Hematopoietic multipotent progenitor cell treated with erythropoietin and hydrocortisone succinate and interleukin-3 and kit ligand, for 15 days (in vitro differentiated cells): ENCODE measurements at places on chromosomes 3 and 15.

DNA sequence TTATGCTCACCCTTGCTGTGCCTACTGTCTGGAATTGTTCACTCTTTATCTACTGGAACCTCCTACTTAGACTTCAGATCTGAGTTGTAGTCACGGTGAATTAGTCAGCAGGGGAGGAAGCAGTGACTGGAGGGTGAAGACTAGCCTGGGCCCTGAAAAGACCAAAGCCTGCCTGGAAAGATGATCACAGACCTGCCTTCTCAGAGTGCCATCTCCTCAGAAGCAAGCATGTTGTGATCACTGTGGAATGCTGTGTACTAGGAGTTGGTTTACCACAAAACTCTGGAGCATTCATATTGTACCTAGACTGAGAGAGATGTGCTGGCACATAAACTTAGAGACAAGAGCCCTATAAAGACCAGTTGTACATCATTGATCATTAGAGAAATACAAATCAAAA lies 100.7 kb upstream of the SCN10A start:
- DNase-seq = no peak

- DNase-seq = peak; percentile 46
These were observed 5.3 kb downstream of the POU1F1 start for GRCh38 chr3:87270908-87271700.

DNA sequence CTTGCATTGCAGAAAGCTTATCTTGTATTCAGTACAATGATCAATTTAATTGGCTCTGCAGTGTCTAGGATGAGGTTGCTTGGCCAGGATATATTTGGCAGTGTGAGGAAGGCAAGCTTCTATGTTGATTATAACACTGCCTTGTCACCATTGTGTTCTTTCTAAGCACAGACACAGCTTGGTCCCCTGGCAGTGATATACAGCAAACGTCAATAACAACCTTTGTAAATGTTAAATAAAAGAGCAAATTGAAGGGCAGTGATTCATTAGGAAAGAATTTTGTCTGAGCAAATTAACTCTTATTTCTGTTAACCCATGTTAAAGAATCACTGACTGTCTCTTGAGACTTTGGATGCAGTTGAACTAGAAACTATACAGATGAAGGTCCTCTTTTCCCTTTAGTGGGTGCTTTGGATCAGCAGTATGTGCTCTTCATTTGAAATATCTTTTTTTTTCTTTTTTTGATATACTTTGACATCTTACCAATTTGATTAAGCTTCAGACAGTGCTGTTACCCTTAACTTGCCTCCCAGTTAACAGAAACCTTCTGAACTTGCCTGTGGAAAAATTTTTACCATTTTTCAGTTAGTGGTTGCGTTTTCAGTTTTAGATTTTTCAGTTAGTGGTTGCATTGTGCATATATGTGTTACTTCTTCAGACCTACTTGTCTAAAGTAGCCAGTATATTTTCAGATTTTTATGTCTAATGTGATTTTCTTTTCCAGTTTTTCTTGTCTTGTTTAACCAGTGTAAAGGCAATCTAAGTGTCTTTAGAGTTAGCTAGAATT lies 199.8 kb downstream of the TCF12 start:
- no peak for DNase-seq

GRCh38 chr3:99579246-99579645 lies 59.1 kb upstream of the COL8A1 start:
- no peak for DNase-seq

DNA sequence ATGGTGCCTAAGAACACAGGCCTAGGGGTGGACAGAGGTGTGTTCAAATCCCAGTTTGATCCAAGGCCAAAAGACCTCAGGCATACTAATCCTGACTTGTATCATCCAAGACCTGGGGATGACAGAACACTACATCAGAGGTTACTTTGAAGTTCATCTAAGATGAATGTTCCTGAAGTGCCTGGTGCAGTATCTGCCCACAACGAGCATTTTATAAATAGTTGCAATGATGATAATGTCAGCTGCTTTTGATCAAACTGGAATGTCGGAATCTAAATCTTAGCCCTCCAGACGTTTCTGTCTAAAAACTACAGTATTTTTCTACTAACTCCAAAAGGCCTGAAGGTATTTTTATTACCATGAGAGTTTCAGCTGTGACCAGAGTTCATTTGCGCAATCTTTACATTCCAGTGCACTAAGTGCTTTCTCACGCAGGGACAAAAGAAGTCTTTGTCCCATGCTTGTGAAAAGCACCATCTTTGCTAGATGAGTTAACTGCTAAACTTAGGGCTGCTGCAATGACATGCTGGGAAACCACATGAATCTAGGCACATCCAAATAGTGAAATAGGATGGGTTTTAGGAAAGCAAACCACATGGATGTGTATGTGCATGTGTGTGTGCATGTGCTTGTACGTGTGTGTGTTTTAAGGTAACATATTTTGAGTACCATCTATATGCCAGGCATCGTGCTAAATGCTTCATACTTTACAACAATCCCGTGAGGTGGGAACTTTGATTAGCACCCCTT lies 18.1 kb downstream of the ANXA2 start:
- no peak for DNase-seq

GRCh38 chr15:40991355-40991754 lies 38.1 kb downstream of the CHAC1 start:
- no peak for DNase-seq

DNA sequence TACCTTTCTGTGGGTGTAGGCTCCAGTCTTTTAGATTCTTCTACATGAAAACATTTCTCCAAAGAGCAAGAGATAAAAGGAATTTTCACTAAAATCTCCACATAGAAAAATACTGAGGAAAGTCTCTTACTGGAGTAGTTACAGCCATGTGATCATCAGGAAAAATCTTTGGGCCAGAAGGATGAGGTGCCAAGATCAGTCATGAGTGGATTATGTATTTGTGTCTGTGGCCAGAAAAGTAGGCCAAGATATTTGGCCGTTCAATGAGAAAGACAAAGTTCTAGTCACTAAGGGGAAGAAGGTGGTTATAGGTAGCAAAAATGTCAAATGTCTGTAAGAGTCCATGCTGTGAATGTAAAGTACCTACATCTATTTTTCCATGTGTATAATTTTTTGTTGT lies 339.3 kb downstream of the NSUN3 start:
- no peak for DNase-seq

DNA sequence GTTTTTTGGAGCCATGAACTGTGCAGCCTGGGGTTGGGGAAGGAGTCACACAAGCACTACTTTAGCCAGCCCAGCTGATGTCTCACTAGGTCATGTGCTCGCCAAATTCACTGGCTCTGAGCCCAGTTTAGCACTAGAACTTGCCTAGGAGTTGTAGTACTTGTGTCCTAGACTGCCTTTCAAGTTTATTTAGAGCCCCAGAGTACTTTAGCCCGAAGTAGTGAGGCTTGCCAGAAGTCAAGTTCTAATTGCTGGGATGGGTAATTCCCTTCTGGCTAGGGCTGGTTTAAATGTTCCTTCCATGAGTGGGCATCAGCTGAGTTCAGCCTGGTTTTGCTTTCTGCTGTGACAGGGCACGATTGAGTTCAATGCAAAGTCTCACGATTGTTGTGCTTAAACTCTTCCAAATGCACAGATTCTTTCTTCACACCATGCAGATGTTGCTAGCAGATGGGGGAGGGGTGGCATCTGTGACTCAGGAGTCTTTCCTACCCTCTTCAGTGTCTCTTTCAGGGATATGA lies 228.2 kb upstream of the ZPLD1 start:
- no peak for DNase-seq

GRCh38 chr15:22930782-22931484 lies 49.2 kb downstream of the CYFIP1 start:
- peak; percentile 5 for DNase-seq

DNA sequence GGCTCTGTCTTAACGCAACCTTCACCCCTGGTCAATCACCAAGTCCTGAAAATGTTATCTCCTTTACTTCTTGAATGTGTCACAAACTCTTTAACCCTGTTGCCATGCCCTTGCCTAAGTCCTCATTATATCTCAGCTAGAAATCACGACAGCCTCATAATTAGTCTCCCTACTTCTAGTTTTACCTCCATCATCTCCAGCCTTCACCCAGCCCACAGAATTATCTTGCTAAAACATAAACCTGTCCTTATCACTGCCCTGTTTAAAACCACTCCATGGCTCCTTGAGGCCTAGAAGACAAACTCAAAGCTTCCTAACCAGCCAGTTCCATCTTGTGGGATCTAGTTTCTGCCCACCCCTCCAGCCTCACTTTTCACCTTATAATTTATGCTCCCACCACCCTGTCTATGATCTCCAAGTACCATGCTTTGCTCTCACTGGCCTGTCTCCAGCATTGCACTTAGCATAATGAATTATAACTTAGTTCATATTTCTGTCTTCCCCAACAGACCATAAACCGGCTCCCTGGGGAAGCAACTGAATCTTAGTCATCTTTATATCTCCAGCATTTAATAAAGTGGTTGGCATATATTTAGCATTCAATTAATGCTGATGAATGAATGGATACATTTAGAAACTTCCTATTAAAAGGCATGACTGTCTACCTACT lies 39.2 kb downstream of the GPR176 start:
- DNase-seq = no peak

- no peak for DNase-seq
These were observed 18.0 kb downstream of the LRRK1 start for GRCh38 chr15:100937171-100937570.

- DNase-seq = no peak
These were observed 28.7 kb upstream of the HCN4 start for GRCh38 chr15:73397461-73397860.

DNA sequence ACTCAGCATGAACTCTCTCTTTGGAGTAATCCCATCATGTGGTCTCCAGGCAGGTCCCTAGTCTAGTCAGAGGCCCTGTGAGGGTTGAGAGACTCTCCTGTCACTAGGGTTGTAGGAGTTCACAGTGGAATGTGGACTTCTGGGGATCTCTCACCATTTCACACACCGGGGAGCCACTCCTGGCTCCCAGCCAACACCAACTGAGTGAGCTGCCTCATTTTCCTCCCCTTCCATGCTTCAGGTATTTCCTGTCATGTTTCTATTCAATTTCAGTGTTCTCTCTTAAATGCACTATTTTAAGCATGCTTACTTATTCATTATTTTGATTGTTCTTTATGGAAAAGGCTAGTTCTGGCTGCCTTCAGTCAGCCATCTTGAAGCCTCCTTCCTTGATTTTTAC lies 467.5 kb upstream of the ARL6 start:
- no peak for DNase-seq

- no peak for DNase-seq
These were observed 3.2 kb downstream of the MGLL start for GRCh38 chr3:127819086-127819485.

DNA sequence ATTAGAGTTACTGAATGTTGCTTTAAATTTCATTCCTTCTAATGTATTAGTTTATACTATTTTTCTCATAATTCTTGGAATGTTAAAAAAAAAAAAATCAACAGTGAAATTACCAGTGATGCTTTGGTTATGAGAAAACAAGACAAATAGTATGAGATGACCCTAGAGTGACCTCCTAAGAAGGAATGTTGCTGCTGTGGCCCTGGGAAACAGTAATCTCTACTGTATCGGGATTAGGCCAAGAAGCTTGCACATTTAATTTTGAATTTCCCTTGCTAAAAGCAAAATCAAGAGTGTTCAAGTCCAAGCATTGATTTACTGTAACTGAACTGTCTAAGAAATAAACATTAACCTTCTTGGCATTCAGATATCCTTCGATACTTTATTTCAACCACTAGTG lies 18.1 kb downstream of the TOPBP1 start:
- DNase-seq = no peak

DNA sequence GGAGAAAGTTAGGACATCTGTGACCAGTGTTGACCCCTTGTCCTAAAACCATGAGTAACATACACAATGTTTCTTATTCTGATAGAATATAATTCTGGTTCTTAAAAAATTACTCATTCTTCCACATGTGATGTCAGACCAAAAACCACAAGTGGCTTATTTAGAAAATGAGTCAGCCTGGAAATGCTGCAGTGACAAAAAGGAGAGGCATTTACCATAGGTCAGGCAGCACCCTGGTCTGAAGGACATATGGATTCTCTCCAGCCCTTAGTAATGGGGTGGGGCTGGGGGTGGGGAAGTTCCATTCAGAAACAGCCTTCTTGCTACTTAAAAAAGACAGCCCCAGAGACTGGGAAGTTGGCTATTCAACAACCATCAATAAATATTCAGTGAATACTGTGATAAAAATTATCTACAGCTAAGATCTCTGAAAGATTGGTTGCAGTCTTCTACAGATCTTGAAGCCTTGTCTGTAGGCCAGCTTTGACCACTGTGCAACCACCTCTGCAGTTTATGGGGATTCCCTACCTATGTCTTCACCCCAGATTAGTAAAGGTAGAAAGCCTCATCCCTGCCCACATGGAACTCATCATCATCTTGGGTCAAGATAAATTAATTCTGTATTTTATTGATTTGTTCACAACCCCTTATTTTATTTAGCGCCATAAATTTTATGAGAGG lies 34.9 kb upstream of the TIMP4 start:
- DNase-seq = no peak

DNA sequence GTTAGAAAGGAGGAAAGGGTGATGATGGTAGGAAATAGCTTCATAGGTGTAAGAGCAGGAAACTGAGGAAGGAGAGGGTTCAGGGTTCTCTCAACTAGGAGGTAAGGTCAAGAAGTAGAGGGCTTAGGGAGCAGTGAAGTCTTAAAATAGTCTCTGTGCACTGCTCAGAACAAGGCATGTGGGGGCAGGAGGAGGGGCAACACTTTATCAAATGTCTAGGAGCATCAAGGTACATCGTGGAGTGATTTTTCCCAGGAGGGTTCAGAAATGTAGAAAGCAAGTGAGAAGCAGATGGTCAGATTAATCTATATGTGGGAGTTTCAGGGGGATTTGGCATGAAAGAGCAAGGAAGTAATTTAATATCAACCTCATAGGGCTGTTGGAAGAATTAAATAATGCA lies 58.8 kb downstream of the TNIK start:
- DNase-seq = no peak

GRCh38 chr3:9746330-9746729 lies 3.4 kb upstream of the OGG1 start:
- no peak for DNase-seq

GRCh38 chr3:69948246-69948862 lies 51.2 kb upstream of the SAMMSON start:
- DNase-seq = peak; percentile 7

DNA sequence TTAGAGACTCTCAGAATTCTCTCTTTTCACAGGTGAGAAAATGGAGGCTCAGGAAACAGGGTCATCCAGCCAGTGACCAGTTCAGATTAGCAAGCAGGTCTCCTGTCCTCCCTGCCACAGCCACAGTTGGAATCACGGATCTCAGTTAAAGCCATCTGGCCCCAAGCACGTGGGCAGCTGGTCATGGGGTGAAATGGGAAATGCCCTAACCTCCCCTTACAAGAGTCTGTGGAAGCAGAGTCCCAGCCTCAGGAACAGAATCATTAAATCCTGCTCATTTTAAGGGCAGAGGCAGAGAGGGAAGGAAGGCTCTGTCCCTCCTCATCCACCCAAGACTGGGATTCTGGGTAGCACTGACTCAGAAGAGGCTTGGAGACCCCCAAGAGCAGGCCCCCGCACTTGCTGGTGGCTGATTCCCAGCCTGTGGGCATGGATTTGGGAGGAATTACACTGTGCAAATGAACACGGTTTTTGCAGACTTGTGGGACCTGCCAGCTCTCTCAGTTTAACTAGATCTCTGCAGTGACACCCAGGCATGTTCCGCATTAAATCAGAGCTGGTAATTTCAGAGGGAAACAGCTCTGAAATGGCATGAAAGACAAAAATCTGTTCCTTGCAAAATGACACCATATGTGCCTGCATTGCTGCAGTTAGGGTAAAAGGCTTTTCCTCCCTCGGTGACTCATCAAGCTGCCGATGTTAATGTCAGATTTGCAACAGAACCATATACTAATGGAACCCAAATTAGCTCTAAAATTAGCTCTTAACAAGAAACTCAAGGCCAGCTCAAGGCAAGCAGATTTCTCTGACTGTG lies 89.0 kb downstream of the BDH1 start:
- DNase-seq = no peak

- DNase-seq = no peak
These were observed 653 bp upstream of the MFSD1 start for GRCh38 chr3:158801201-158801600.
